ENCODE measurements at places on chromosomes 3 and 15. TPM values are rescaled to one million over a fixed set of nuclear protein-coding genes. Genes with fewer than 3 reads are reported as not detected.

Gene LEKR1
- total RNA-seq = 1.2 TPM

Gene SLC28A1
- total RNA-seq = not detected

Gene IGSF10
- total RNA-seq = 2.8 TPM

Gene GABRR3
- not detected for total RNA-seq

Gene LRRC31
- not detected for total RNA-seq

Gene LSAMP
- total RNA-seq = not detected

Gene CTXN2
- total RNA-seq = not detected

Gene THSD4
- total RNA-seq = not detected

Gene MKRN3
- 11.5 TPM for total RNA-seq

Gene NOX5
- not detected for total RNA-seq

Gene CAV3
- not detected for total RNA-seq

Gene PLEKHO2
- 14.0 TPM for total RNA-seq

Gene SMCO1
- total RNA-seq = not detected

Gene CLDN16
- not detected for total RNA-seq

Gene CCK
- total RNA-seq = not detected

Gene MYLK
- 0.08 TPM for total RNA-seq

Gene TIMP4
- not detected for total RNA-seq

Gene BUB1B
- 0.41 TPM for total RNA-seq

Gene KLF15
- total RNA-seq = 0.57 TPM

Gene PPP1R14D
- total RNA-seq = not detected

Gene CA12
- not detected for total RNA-seq

Gene IQSEC1
- 79.5 TPM for total RNA-seq

Gene HHATL
- total RNA-seq = not detected

Gene MAGEL2
- not detected for total RNA-seq

Gene GOLGA6L4
- 4.6 TPM for total RNA-seq

Gene TKT
- total RNA-seq = 225 TPM

Gene CELF6
- 3.8 TPM for total RNA-seq

Gene SH2D7
- total RNA-seq = not detected

Gene AGTR1
- total RNA-seq = not detected

Gene LIPH
- total RNA-seq = not detected

Gene CCR3
- 0.18 TPM for total RNA-seq

Gene SAMD7
- total RNA-seq = not detected

Gene FGD5
- total RNA-seq = not detected

Gene CAND2
- total RNA-seq = 4.3 TPM

Gene ERC2
- not detected for total RNA-seq

Gene EFCAB12
- total RNA-seq = 2.3 TPM

Gene AADACL2
- not detected for total RNA-seq

Gene TM4SF18
- total RNA-seq = not detected

Gene LRTM1
- total RNA-seq = not detected

Gene CCR5
- total RNA-seq = 5.8 TPM

Gene B3GALNT1
- total RNA-seq = 2.6 TPM

Gene ALG1L2
- 0.90 TPM for total RNA-seq

Gene SLC6A11
- total RNA-seq = not detected

Gene TMEM207
- total RNA-seq = not detected

Gene OR5K2
- total RNA-seq = not detected

Gene HRH1
- not detected for total RNA-seq

Gene TMC3
- total RNA-seq = not detected

Gene CHRNA3
- not detected for total RNA-seq

Gene RYK
- 53.5 TPM for total RNA-seq

Gene SLC12A1
- total RNA-seq = not detected

Gene TRAT1
- total RNA-seq = 146 TPM

Gene SHC4
- not detected for total RNA-seq
